Fibroblast of lung (primary cell): ENCODE measurements at places on chromosomes 2 and 18.
A peak's percentile ranks its signal among the peaks of the same experiment; 100 is the strongest.

- H3K27me3 ChIP-seq = no peaks in the 10 kb centered on the region
- DNase-seq = no peak
- peaks cover 12% of the 10 kb centered on the region for H3K4me1 ChIP-seq
These were observed 81.3 kb downstream of the LIMS1 start for GRCh38 chr2:108615480-108616090.

DNA sequence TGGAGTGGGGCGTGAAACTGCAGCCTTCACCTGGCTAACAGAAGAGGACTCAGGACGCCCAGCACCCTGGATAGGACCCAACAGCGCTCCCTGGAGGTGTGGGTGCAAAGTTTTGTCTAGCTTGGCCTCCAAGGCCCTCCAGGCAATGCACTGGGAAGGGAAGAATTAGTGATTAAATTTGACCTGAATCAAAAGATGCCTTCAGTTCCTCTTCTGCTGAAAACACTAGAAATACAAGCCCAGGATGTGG, 779 bp upstream of the TRIB2 start:
- peaks cover 9% of the 10 kb centered on the region for H3K4me1 ChIP-seq
- H3K27ac ChIP-seq = peak overlapping the region; percentile 90
- H3K36me3 ChIP-seq = no peaks in the 10 kb centered on the region
- peak overlapping the region; percentile 70 for H3K4me3 ChIP-seq

- H3K36me3 ChIP-seq = no peaks in the 10 kb centered on the region
- no peaks in the 10 kb centered on the region for H3K27me3 ChIP-seq
- no peak overlapping the region for H3K27ac ChIP-seq
- peak; percentile 61 for DNase-seq
- H3K4me3 ChIP-seq = no peak overlapping the region
- peaks cover 8% of the 10 kb centered on the region for H3K4me1 ChIP-seq
These were observed 46.2 kb upstream of the MGAT5 start for GRCh38 chr2:134207589-134208209.

DNA sequence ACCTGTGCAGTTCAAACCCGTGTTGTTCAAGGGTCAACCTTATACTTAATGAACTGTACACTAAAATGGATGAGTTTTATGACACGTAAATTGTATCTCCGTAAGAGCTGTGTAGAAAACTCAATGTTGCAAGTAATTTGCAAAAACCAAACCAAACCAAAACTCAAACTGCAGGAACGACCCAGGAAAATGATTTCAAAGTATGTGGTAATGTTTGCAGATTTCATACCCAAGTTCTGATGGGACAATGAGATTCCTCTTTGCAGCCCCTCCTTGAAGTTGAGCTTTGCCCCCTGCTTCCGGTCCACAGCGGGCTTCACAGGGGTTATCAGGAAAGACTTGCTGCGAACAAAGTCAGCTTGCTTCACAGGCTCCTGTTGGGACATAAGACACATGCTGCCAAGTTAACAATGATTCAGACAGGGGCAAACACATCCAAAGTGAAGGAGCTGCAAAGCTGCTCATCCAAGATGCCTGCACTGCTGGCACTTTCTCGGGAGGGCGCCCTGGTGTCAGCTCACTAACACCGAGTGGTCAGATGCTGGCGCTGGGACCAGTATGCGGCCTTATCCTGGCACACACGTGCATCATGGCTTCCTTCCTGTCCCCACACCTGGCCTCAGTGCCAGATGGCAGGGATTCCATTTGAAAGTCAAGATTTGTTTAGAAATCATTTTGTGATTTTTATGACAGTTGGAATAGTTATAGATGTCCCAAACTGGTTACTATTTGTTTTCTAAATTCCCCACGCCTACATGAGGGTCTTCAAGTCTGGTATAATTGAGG, 65.2 kb upstream of the MGAT4A start:
- no peaks in the 10 kb centered on the region for H3K36me3 ChIP-seq
- DNase-seq = no peak
- H3K27me3 ChIP-seq = no peaks in the 10 kb centered on the region
- no peaks in the 10 kb centered on the region for H3K4me1 ChIP-seq

GRCh38 chr2:125424266-125424785, 1231.6 kb upstream of the GYPC start:
- no peak overlapping the region for H3K27ac ChIP-seq
- H3K4me3 ChIP-seq = no peak overlapping the region
- no peaks in the 10 kb centered on the region for H3K36me3 ChIP-seq

DNA sequence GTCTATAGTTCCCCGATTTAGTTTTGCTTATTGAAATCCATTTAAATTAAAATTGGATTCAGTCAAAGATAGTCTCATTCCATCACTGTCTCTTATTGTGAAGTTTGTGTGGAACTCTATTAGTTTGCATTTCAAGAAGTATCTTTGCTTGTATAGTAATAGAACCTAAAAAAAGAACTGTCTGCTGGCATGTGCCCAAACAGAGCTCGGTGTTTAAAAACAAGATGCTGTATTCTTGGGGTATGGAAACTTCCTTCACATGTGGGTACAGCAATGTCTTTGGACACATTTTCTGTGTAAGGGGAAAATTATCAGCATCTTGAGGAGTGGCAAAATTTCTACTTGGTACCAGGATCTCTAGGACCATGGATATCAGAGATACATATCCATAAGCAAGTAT, 292.6 kb downstream of the PLCL1 start:
- no peak for DNase-seq
- H3K4me1 ChIP-seq = no peaks in the 10 kb centered on the region
- H3K27me3 ChIP-seq = no peaks in the 10 kb centered on the region
- no peaks in the 10 kb centered on the region for H3K36me3 ChIP-seq

- DNase-seq = no peak
- H3K27me3 ChIP-seq = no peaks in the 10 kb centered on the region
- H3K4me3 ChIP-seq = no peak overlapping the region
- H3K27ac ChIP-seq = no peak overlapping the region
These were observed 4.0 kb downstream of the CAPN13 start for GRCh38 chr2:30803281-30803680.

GRCh38 chr18:47246027-47246971, 5.2 kb downstream of the SKOR2 start:
- H3K36me3 ChIP-seq = no peaks in the 10 kb centered on the region
- H3K27ac ChIP-seq = no peak overlapping the region
- no peak overlapping the region for H3K4me3 ChIP-seq
- no peaks in the 10 kb centered on the region for H3K4me1 ChIP-seq
- DNase-seq = no peak
- H3K27me3 ChIP-seq = peaks cover 37% of the 10 kb centered on the region

DNA sequence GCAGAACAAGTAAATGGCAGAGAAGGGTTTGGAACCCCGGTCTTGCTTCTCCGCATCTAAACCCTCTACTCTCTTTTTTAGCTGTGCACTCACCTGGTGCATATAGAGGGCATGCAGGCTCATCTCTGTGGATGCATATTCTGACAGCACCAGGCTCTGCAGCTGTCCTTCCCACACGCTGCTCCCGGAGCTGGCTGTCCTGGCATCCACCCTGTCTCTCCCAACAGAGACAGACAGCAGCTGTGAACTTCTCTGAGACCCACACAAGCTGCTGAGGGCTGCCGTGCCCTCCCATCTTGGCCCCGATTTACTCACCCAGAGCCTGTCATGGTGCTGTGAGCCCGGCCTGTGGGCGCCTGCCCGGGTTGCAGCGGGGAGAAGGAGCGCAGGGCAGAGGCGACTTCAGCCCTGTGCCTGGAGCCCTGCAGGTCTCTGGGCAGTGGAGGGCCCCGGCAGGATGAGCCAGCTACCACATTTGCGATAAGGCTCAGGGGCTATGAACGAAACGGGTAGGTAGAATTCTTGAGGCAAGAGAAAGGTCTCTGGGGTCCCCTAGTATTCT, 3.3 kb upstream of the ABCB6 start:
- H3K27ac ChIP-seq = no peak overlapping the region
- H3K4me3 ChIP-seq = no peak overlapping the region
- H3K4me1 ChIP-seq = peaks cover 13% of the 10 kb centered on the region

DNA sequence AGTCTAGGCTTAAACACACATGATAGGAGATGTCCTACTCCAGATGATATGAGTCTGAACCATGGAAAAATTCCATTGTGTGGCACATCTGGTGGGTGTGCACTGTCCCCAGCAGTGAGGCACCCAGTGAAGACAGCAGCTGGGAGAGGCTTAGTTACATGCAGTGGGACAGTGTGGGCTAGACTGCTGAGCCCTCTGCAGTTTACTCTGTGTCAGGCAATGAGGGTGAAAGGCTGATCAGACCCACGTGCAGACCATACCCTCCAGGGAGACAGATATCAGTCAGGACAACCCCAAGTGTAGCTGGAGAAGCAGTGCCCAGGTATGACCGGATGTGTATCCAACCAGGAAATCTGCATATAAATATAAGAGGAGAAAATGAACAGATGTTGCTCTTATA, 13.4 kb downstream of the IL37 start:
- no peak overlapping the region for H3K4me3 ChIP-seq
- DNase-seq = no peak
- H3K27ac ChIP-seq = no peak overlapping the region
- H3K4me1 ChIP-seq = no peaks in the 10 kb centered on the region
- no peaks in the 10 kb centered on the region for H3K36me3 ChIP-seq

GRCh38 chr2:183123959-183124221, 353 bp upstream of the NUP35 start:
- H3K27me3 ChIP-seq = no peaks in the 10 kb centered on the region
- H3K27ac ChIP-seq = peak overlapping the region; percentile 89
- no peak for DNase-seq
- no peaks in the 10 kb centered on the region for H3K36me3 ChIP-seq
- H3K4me1 ChIP-seq = peaks cover 2% of the 10 kb centered on the region
- H3K4me3 ChIP-seq = peak overlapping the region; percentile 82

DNA sequence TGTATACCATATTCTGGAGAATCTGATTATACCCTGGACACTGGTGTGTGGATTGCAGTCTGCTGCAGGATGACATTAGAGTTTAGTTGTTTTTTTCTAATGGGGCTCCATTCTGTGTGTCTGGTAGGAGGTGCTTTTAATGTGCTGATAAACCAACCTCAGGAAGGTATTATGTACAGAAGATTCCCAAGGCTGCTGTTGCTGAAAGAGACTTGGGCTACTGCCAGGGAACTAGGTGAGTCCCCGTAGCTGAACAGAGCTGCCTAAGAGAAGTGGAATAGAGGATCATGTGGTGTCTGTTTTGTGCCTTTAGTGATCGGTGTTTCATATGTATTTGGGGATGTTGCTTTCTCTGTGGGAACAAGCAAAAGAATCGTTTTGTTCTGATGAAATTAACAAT, 16.5 kb downstream of the SPATA3 start:
- no peak for DNase-seq
- no peak overlapping the region for H3K27ac ChIP-seq
- no peaks in the 10 kb centered on the region for H3K36me3 ChIP-seq
- H3K4me1 ChIP-seq = no peaks in the 10 kb centered on the region
- peaks cover 17% of the 10 kb centered on the region for H3K27me3 ChIP-seq

DNA sequence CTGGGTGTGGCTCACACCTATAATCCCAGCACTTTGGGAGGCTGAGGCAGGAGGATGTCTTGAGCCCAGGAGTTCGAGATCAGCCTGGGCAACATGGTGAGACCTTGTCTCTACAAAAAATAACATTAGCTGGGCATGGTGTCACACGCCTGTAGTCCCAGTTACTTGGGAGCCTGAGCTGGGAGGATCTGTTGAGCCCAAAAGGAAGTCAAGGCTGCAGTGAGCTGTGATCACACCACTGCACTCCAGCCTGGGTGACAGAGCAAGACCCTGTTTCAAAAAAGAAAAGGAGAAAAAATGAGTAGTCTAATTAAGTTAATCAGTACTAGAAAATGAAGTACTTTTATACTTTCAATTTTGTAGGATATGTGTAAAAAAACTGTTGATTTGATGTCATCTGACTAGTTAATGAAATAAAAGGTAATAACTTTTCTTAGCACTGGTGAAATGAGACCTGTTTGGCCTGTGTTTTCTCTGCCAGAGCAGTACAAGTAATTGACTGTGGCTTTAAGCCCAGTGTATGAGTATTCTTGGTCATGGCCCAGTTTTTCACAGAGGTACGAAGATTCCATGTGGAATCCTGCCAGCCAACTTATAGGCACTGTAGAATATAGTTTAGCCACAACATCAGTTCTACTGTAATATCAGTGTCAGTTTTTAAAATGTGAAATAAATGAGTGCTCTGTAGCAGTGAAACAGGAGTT, 35.8 kb downstream of the MFSD6 start:
- no peaks in the 10 kb centered on the region for H3K36me3 ChIP-seq
- H3K27ac ChIP-seq = no peak overlapping the region

- peaks cover 6% of the 10 kb centered on the region for H3K36me3 ChIP-seq
- no peak overlapping the region for H3K4me3 ChIP-seq
- no peak for DNase-seq
- no peaks in the 10 kb centered on the region for H3K4me1 ChIP-seq
- no peaks in the 10 kb centered on the region for H3K27me3 ChIP-seq
These were observed 217.6 kb downstream of the ATAD2B start for GRCh38 chr2:23709311-23709710.

DNA sequence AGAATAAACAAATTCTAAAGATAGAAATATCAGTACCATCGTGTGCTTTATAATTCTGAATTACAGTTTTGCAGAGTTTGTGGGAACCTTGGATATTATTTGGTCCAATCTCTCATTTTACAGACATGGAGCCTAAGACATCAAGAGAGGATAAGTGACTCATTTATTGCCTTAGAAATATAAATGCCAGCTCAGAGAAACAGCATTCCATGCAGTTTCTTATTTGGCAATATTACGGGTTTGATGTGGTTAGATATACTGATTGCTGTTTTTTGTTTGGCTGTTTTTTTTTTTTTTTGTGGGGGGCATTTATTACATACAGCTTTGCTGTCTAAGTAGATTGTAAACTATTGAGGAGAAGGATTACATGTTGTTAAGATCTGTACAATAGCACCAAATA, 1241.1 kb upstream of the LRRTM1 start:
- H3K36me3 ChIP-seq = no peaks in the 10 kb centered on the region
- no peak overlapping the region for H3K27ac ChIP-seq
- no peaks in the 10 kb centered on the region for H3K27me3 ChIP-seq
- H3K4me1 ChIP-seq = no peaks in the 10 kb centered on the region
- DNase-seq = no peak

DNA sequence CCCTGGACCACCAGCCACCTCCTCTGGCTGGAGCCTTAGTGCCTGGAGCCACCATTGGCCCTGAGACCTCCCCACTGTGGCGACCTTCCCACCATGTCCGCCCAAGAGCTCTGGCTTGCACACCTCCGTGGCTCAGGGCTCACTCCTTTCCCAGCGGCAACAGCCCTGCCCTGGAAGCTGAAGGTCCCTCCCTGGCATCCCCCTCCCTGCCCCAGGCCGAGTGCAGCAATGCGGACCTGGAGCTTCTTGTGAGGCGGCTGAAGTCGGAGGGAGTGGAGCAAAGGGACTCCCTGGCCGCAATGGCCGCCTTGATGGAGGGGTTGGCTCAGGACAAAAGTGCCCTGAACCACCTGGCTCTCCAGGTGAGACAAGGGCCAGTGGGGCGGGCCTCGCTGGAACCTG, 28.6 kb downstream of the CROCC2 start:
- no peaks in the 10 kb centered on the region for H3K36me3 ChIP-seq
- no peaks in the 10 kb centered on the region for H3K4me1 ChIP-seq
- H3K4me3 ChIP-seq = no peak overlapping the region
- H3K27me3 ChIP-seq = peaks cover 11% of the 10 kb centered on the region
- H3K27ac ChIP-seq = no peak overlapping the region

DNA sequence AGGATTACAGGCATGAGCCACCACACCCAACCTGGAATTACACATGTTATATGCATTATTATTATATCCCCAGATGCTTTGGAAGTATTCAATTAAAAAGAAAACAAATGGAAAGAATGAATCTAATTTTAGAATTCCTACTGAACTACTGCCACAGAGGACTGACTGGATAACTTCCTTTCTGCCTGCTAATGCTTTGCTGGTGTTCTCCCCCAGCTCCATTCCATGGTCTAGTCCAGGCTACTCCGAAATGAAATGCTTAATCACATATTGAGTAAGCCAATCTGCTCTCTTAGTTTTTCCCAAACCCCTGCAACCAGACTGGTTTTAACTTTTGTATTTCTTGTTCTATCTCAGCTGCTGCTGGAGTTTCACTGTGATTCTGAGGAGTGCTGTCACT, 519.1 kb downstream of the SOX11 start:
- no peak overlapping the region for H3K27ac ChIP-seq
- no peak for DNase-seq
- no peaks in the 10 kb centered on the region for H3K27me3 ChIP-seq
- H3K4me1 ChIP-seq = no peaks in the 10 kb centered on the region
